ENCODE measurements at places on chromosomes 11 and 22.

GRCh38 chr11:107457205-107457557 is 444 bp downstream of the CWF19L2 start:
- DNase-seq, result peak; percentile 13

DNA sequence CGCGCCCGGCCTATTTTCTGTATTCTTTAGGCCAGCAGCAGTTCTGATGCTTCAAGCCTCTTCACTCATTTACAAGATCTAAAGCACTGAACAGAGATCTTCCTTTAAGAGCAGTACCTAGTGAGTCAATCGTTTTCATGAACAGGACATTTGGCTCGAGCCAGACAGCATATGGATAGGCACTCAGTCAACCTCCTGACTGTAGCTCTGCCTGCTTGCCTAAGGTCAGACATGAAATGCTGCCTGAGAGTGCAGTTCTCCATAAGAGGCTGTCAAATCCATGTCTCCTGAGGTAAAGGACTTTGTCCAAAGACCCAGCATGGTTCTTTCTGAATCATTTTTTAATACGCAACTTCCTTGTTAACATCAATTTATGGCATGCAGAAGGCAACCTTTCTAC is 941.2 kb downstream of the DLG2 start:
- no peak for DNase-seq

DNA sequence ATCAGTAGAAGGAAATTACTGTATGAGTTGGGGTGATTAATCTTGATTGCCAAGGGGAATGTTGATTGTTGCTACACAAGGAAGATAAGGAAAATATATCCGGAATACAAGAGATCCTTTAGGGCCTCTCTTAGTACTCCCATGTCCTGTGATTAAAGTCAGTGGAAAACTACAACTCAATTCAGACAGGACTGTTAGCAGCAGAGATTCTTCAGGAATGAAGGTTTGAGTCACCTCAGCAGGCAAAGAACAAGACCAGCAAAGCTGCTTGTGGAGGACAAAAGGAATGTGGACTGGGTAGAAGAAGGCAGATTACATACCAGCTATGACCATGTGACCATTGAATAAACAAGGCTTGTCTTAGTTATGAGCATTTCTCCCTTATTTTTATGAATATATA is 478.2 kb downstream of the BUD13 start:
- no peak for DNase-seq

- DNase-seq, result no peak
These were observed 22.2 kb upstream of the SCARF2 start for GRCh38 chr22:20459862-20460261.

GRCh38 chr22:21845558-21846453 is 21.6 kb downstream of the MAPK1 start:
- DNase-seq, result no peak

Measured in CD4-positive, alpha-beta T cell treated with Interleukin-17A for 4 hours (primary cell).